ENCODE measurements at places on chromosomes 4 and X.

DNA sequence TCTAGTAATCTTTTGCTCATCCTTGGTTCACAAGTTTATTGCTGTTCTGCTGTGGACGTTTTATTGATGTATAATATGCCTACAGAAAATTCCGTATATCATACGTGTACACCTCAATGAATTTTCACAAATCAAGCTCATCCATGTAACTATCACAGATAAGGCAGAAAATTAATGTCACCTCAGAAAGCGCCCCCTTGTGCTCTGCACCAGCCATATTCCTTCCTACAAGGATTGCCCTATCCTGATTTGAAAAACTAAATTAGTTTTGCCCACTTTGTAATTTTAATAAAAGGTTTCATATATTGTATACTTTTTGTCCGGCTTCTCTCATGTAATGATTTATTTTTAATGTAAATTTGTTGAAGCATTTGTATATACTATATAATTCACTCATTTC, 390.8 kb downstream of the ADGRL3 start:
- DNase-seq, result no peak

GRCh38 chr4:111748157-111748556, 397.1 kb upstream of the FAM241A start:
- DNase-seq, result no peak

DNA sequence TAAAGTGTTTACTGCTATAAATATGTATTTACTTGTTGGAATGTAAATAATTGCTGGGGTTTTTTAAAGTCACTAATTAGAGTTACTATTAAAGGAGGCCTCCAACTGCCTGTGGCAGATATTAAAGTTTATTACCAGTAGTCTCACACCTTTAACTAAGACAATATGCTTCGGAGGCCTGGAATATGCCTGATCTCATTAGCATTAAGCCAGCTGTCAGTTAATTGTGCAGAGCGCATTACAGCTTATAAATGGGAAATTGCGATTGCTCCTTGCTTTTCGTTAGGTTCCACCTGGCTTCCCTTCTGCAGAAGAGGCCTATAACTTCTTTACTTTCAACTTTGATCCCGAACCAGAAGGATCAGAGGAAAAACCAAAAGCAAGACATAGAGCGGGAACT, 41.3 kb downstream of the CC2D2A start:
- DNase-seq, result no peak

GRCh38 chr4:147732518-147733235, 789 bp downstream of the ARHGAP10 start:
- no peak for DNase-seq

GRCh38 chr4:104163820-104164219, 330.9 kb downstream of the CXXC4 start:
- no peak for DNase-seq

- DNase-seq, result no peak
Measured at GRCh38 chrX:136028383-136028984, 43.2 kb downstream of the SLC9A6 start.

DNA sequence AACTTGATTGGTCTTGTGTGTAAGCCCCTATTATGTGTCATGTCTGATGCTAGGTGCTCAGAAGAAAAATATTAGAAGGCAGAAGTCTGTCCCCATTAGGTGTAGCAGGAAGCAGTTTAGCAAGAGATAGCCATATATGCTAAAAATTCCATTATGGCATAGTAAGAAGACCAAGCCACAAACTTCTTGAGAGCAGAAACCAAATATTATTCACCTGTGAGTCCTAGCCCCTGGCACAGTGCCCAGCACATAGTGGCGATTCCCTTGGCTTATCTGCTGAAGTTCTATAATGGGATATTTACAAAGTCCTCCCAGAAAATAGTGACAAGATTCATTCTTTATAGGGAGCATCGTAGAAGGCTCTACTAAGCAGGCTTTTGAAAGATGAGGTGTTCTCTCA, 174.4 kb downstream of the RAB28 start:
- no peak for DNase-seq

DNA sequence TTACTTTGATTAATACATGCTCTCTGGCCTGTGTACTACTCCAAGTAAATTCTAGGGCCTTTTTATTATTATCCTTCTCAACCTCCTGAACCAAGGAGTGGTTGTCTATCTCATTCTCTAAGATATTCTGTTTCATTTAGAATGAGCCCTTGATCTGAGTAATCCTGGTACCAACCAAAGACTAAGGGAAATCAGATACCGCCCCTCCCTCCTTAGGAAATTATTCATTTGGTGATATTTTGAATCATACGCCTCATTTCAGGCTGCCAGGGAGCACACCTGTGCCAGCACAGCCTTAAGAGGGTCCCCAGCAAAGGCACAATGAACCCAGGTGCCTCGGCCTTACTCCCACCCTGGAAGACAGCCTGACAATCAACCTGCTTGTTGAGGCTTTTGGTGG, 73.2 kb upstream of the STARD8 start:
- no peak for DNase-seq

- DNase-seq, result no peak
Measured at GRCh38 chrX:103253608-103254007, 1.3 kb downstream of the TCEAL8 start.

GRCh38 chrX:152905081-152905420, 7.2 kb downstream of the ZNF185 start:
- no peak for DNase-seq

DNA sequence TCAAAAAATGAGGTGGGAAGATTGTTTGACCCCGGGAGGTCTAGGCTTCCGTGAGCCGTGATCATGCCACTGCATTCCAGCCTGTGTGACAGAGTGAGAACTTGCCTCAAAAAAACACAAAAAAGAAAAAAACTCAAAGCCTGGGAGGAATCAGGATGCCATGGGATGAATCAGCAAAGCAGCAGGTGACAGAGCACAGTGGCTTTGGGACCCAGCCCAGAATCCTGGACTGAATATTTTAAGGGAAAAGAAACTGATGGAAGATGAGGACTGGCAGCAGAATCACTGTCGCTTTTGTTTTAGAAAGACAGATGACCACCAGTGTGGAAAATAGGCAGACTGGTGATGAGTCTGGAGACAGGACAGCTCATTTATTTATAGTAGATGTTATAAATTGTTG, 16.6 kb downstream of the S100G start:
- no peak for DNase-seq

GRCh38 chr4:124717101-124717500, 4.6 kb upstream of the ANKRD50 start:
- no peak for DNase-seq

GRCh38 chrX:136034668-136035067, 49.4 kb downstream of the SLC9A6 start:
- no peak for DNase-seq

DNA sequence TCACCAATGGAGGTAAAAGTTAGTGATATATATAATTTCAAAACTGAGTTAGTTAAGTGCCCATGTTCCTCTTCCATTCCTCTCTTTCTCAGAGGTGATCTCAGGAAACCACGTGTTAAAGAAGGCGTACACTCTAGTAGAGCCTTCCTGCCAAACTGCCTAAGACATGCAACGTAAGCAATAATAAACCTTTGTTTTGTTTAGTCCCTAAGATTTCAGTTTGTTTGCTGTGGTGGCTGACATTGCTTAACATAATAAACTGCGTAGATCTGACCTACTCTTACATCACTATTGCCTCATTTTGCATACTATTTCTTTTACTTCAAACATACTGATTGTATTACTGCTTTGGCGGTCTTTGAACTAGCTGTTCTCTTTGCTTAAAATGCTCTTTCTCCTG, 99.2 kb downstream of the JADE1 start:
- DNase-seq, result no peak

GRCh38 chr4:4820739-4821138, 38.7 kb upstream of the MSX1 start:
- DNase-seq, result no peak

GRCh38 chr4:106914223-106914622, 121.9 kb downstream of the DKK2 start:
- DNase-seq, result no peak

DNA sequence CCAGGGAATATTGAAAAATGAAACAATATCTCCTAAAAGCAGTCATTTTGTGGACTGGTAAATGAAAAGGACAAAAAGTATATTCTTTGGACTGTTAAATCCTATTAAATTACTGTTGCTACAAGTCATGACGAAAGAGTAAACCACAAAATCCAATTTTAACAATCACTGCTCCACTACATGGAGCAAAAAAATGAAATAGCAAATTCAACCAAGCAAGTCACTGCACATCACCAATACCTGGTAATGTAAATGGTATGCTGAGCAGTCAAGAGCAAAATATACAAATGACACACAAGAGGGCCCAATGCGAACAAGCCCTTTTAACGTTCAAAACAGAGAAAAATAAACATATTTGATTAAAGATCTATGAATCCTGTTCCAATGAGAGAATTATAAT, 126.2 kb downstream of the KLHL13 start:
- DNase-seq, result no peak

DNA sequence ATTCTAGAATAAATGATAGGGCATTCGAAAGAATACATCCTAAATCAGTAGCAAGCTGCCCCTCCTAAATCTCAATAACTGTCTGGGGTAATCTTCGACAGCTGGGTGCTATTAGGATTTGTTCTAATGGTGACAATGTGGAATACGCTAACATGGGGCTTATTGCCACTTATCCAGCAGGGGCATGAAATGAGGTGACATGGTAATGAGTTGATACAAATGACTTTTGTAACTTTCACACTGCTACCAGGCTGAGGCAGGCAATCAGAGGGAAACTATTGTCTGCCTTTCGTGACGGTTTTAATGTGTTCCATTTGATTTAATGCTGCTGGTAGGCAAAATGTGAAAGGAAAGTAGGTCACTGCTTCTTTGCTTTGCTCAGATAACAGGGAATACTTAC, 1047.4 kb upstream of the PABPC4L start:
- DNase-seq, result no peak

DNA sequence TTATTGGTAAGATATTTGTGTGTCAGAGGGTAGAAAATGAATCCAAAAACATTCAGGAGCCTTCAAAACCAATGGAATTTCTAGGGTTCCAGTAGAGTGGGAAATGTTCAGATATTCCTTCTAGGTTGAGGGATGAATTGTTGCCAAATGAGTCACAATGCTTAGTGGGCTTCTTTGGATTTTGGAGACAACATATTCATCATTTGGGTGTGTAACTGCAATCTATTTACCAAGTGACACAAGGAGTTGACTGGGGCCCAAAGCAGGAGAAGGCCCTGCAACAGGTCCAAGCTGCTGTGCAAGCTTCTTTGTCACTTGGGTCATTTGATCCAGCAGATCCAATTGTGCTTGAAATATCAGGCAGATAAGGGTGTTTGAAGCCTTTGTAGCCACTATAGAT, 551.5 kb upstream of the PITX2 start:
- no peak for DNase-seq

GRCh38 chrX:23312136-23312535, 22.5 kb upstream of the PTCHD1 start:
- no peak for DNase-seq

GRCh38 chrX:153444333-153445011, 1.4 kb downstream of the TREX2 start:
- DNase-seq, result no peak

- DNase-seq, result no peak
Measured at GRCh38 chr4:83390944-83391343, 56.3 kb upstream of the HPSE start.

DNA sequence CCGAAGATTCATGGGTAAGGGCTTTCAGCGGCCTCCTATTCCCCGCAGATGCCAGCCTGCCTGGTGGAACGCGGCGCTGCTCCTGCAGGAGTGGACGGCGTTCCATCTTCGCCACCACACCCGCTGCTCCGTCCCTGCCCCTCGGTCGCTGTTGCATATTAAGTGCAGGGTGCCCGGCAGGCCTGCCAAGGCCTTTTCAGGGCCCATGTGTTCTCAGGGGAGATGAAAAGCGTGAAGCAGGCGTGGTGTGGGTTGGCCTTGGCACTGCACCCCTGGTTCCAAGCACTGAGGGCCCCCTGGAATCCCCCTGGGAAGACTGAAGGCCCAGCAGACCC, 52.0 kb downstream of the SORCS2 start:
- no peak for DNase-seq

GRCh38 chrX:72545990-72546389, 26.7 kb downstream of the HDAC8 start:
- no peak for DNase-seq

- no peak for DNase-seq
Measured at GRCh38 chr4:41865306-41865980, 69.8 kb upstream of the TMEM33 start.

GRCh38 chr4:115664285-115664684, 550.9 kb upstream of the NDST4 start:
- no peak for DNase-seq

DNA sequence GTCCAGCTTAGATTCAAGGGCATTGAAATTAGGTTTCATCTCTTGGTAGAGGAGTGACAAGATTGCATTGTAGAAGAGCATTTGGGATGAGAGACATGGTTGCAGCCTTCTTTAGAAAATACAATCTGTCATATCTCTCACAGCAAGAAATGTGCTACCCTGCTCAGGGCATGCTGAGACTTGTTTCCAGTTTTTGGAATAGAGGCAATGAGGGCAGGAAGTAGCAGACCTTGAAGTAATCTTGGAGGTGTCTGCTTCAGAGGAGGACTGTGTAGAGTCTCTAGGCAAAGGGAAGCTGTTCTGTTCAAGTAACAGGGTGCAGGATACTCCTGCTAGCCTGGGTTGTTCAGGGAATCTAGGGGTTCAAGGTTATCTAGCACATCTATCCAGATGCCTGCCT, 116.1 kb upstream of the ZNF827 start:
- no peak for DNase-seq

- no peak for DNase-seq
Measured at GRCh38 chr4:47703956-47704355, 133.9 kb downstream of the CORIN start.

- DNase-seq, result no peak
Measured at GRCh38 chrX:135340831-135341230, 31.6 kb downstream of the ETDC start.

- no peak for DNase-seq
Measured at GRCh38 chr4:149885896-149886295, 70.3 kb upstream of the IQCM start.

GRCh38 chr4:165325732-165326512, 1.5 kb upstream of the MSMO1 start:
- no peak for DNase-seq

DNA sequence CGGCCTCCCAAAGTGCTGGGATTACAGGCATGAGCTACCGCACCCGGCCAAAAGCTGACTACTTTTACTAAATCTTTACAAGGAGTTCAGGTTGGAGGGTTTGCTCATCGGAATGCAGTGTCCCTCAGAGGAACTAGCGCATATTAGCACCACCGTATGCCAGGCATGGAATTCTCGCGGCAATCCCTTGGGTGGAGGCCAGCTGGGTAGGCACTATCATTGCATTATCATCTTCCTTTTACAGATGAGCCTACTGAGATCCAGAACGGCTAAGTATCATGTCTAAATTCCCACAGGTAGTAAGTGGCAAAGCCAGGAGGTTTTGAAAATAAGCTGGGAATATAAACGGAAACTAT, 6.1 kb upstream of the CXorf66 start:
- no peak for DNase-seq

DNA sequence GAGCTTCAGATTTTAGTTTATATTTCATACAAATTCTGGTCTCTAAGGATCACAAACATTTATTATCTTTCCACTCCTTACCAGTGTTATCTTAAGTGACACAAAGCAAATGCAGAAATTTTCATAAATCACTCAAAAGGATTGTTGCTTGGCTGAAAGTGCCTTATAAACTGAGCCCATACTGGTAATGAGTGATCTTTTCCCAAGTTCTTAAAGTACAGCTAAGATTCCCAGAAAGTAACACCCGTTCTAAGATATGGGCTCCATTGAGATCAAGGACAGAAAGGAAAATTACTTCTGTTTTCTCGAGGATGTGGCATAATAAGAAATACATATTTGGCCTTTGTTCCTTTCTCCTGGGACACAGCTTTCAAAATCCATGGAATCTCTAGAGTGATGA, 313.7 kb downstream of the ARHGAP24 start:
- DNase-seq, result no peak

GRCh38 chr4:100721490-100721889, 203.7 kb upstream of the EMCN start:
- no peak for DNase-seq

Measured in activated effector memory CD4-positive, alpha-beta T cell treated with anti-CD3 and anti-CD28 coated beads, Interleukin-2, amount 50 U/mL, for 16 hours (primary cell).